A549 treated with dexamethasone at 1 μM for 4 hours (cell line): ENCODE measurements at places on chromosomes 13 and 19. TPM values are rescaled to one million over a fixed set of nuclear protein-coding genes. Genes with fewer than 3 reads are reported as not detected.

The ZNF681 gene
- not detected in 5 replicates for total RNA-seq

The IFT88 gene
- total RNA-seq = 8.4 to 9.6 TPM (median 8.8 TPM) in 5 replicates

The RTBDN gene
- total RNA-seq = 0.18 to 0.35 TPM (median 0.26 TPM) in 4 of 5 replicates, not detected in the other

The MYO1F gene
- total RNA-seq = 0.22 to 0.39 TPM (median 0.28 TPM) in 5 replicates

The SYNE4 gene
- 0.15 to 0.36 TPM (median 0.28 TPM) in 5 replicates for total RNA-seq

The KLK12 gene
- total RNA-seq = not detected in 5 replicates

The EDNRB gene
- not detected in 5 replicates for total RNA-seq

The SLITRK1 gene
- not detected in 5 replicates for total RNA-seq

The ZSCAN1 gene
- not detected in 5 replicates for total RNA-seq

The FGF9 gene
- total RNA-seq = 0.11 TPM in 1 of 5 replicates, not detected in the others

The UHRF1 gene
- total RNA-seq = 38.8 to 56.8 TPM (median 54.5 TPM) in 5 replicates

The CYP2A7 gene
- total RNA-seq = not detected in 5 replicates

The TMTC4 gene
- total RNA-seq = 7.8 to 11.2 TPM (median 10.1 TPM) in 5 replicates

The VSTM1 gene
- 0.23 to 0.79 TPM (median 0.54 TPM) in 5 replicates for total RNA-seq

The LRRC4B gene
- total RNA-seq = 0.33 to 0.63 TPM (median 0.54 TPM) in 5 replicates

The ZNF793 gene
- total RNA-seq = 0.05 to 0.09 TPM (median 0.05 TPM) in 4 of 5 replicates, not detected in the other

The SELENOV gene
- total RNA-seq = 0.05 TPM in 1 of 5 replicates, not detected in the others

The ZFR2 gene
- 0.07 to 0.36 TPM (median 0.16 TPM) in 3 of 5 replicates, not detected in the others for total RNA-seq

The ZNF180 gene
- 7.5 to 8.7 TPM (median 8.3 TPM) in 5 replicates for total RNA-seq

The MAB21L1 gene
- total RNA-seq = not detected in 5 replicates

The MOB3A gene
- total RNA-seq = 13.3 to 19.7 TPM (median 18.4 TPM) in 5 replicates

The PABPC3 gene
- total RNA-seq = 0.14 to 0.22 TPM (median 0.21 TPM) in 5 replicates

The CRX gene
- not detected in 5 replicates for total RNA-seq

The ETV2 gene
- total RNA-seq = 1.3 to 3.2 TPM (median 2.8 TPM) in 5 replicates

The COMP gene
- 0.16 to 0.26 TPM (median 0.19 TPM) in 5 replicates for total RNA-seq

The PRRG2 gene
- total RNA-seq = 0.62 to 0.97 TPM (median 0.64 TPM) in 5 replicates

The KIR2DL1 gene
- total RNA-seq = not detected in 5 replicates
